ENCODE measurements at places on chromosomes 6 and 20.

DNA sequence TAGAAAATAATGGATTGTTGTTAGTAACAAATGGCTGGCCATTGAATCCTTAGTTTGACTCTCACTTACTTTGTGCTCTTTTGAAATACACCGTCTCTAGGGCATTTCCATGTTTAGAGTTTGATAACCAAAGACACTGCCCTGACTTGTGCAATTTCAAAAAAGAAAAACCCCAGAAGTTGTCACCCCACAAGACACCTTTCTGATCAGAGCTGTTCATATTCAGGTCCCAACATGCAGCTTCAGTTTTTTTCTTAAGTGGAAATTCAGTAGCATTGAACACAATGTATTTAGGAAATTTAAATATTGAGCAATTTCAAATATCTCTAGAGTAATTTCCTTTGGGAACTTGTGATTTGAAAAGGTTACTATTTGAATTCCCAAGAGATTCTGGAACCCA lies 19.4 kb downstream of the CRYBG1 start:
- DNase-seq, result no peak

- no peak for DNase-seq
These were observed 21.5 kb upstream of the NTSR1 start for GRCh38 chr20:62686869-62687830.

DNA sequence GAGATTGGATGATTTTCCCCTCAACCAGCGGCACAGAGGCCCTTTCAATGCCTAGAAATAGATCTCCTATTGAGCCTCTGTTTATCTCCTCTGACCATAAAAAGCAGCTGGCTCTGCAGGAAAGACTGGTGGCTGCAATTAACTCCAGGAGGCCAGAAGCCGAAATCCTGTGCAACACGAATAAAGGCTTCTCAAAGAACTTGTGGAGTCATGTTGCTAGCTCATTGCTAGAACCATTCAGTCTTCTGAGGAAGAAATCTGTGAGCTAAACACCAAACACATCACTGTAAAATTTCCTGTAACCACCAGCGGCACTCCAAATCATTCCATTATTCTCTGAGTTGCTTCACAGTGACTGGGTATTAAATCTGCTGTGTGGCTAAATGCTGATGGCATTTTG lies 49.1 kb upstream of the TPD52L1 start:
- peak; percentile 30 for DNase-seq

DNA sequence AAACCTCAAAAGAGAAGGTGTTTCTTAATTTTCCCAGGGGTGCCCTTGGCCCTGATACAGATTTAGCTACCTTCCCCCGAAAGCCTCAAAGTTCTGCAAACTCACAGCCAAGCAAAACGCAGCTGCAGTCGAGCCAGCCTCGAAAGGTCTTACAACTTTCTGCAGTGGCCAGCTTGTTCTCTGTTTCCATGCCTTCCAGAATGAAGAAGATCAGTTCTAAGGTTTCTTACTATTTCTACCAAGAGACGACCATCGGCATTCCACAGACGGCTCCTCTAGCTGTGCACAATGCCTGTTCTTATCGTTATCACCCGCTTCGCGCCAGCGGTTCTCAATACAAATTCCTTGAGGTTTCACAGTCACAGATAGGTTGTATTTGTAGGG lies 28.5 kb upstream of the CCR6 start:
- no peak for DNase-seq

DNA sequence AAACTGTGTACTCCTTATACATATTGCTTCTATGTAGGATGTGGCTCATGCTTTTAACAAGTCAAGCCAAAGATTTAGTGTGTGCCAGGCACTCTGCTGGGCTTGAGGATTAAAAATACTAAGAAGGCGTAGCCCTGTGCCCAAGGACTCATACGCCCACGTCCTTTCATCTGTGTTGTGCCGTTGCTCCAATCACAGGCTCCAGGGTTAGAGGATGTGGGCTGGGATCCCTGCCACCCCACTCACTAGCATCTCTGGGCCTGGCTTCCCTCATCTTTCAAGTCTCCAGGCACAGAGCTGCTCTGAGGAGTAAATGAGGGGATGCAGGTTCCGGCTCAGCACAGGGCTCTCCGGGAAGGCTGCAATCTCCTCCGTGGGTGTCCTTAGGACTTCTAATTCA lies 214.2 kb downstream of the SYNDIG1 start:
- DNase-seq, result no peak

DNA sequence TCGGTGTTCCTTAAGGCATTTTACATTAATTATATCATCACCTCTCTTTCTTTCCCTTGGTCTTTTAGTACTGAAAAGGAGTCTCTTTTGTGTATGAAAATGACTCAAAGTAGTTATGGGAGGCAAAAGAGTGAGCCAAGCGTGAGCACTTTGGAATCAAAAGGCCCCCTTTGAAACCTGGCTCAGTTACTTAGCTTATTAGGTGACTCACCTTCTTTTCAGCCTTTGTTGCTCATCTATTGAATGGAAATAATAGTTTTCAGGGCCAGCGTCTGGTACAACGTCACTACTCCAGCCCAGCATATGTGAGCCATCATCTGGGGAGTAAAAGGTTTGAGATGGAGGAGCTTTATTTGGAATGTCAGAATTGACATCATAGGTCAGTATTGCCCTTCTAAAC lies 147.4 kb upstream of the SCGN start:
- no peak for DNase-seq

DNA sequence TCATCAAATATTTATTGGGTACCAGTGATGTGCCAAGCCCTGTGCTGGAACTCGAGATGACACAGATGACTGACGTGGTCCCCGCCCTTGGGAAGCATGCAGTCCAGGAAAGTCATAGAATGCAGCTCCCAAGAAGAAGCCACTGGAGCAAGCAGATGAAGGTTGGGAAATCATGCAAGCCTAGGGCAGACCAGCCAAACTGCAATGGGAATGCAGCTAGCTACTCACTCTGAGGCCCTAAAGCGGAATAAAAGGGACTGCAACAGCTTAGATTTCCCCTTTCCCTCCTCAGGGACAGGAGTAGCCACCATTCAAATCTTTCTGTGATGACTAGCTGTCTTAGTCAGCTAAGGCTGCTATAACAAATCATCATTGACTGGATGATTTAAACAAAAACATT lies 152.2 kb downstream of the MAFB start:
- no peak for DNase-seq

GRCh38 chr6:18412068-18412467 lies 24.9 kb downstream of the RNF144B start:
- no peak for DNase-seq

- DNase-seq, result peak; percentile 57
These were observed 26.2 kb upstream of the GATA5 start for GRCh38 chr20:62501801-62502495.

DNA sequence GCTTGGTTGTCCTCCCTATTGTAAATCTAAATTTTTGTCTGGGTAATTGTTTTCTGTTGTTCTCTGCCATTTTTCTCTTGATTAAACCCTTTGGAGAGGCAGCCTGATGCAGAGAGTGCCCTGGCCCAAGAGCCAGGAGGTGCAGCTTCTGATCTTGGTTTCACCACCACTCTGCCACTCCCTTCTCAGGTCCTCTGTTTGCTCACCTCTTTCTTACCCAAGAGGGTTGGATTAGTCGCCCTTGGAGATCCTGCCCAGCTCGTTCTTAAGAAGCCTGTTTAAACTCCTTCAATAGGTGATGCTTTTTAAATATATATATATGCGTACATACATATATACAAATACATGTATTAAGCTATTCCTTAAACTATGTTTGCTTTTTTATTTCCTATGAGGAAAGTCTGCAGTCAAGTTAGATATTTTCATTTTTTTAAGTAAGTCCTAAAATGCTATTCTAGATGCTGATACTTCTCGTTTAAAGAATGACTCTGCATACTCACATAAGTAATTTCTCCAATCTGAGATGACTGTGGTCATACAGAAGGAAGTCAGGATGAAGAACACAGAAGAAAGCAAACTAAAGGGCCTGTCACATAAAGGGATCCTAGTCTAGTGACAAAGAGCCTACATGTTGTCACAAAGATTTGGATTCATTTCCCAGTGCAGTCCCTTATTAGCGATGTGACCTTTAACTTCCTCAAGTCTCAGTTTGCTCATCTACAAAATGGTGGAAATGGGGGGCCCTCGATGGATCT lies 19.9 kb downstream of the TPD52L1 start:
- DNase-seq, result no peak

DNA sequence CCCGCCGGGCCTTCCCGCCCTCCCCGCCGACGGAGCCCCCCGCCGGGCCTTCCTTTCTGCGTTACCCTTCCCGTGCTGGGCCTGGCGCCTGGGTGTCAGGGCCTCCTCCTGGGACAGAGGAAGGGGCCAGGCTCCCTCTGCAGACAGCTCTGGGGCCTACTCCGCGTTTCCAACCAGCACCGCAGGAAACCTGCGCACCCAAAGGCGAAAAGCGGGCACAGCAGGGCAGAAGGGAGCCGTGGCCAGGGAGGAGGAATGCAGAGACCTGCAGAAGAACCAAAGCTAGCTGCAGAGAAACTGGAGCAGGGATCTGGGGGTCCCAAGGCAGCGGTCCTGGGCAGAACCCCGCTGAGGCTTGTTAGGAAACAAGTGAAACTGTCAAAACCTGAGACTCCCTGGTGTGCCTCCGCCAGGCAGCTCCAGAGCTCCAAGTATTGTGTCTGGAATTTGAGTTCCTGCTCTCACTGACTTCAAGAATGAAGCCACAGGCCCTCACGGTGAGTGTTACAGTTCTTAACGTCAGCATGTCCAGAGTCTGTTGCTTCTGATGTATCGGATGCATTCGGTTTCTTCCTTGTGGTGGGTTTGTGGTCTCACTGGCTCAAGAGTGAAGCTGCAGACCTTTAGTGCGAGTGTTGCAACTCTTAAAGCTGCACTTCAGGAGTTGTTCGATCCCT lies 33.3 kb downstream of the IRF4 start:
- DNase-seq, result no peak

DNA sequence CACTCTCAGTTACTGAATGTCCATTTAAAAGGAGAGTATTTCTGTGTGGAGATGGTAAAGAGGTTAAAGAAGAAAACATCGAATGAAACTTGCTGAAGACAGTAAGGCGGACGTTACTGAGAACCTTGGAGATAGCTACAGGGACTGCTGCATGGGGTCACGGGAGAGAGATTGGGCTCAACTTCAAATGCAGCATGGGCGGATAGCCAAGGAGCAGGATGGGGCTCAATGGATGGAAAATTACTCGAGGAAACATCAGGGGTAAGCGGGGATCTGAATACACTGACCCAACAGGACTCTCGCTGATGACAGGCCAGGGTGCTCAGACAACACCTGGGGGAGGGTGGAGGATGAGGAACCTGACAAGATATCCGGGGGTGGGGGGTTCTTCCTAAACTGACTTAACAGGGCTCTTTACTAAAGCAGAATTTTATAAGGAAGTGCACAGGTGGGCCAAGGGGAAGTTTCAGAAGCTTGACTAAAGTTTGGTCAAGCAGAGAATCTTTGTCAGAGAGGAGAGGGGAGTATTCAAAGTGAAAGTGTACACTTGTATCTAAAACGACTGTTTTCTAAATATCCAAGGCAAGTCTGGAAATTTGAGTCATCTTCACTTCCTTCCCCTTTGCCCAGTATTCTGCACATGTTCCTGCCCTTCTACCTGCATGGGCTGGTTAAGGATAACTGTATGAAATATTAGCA lies 22.8 kb downstream of the ECT2L start:
- no peak for DNase-seq

DNA sequence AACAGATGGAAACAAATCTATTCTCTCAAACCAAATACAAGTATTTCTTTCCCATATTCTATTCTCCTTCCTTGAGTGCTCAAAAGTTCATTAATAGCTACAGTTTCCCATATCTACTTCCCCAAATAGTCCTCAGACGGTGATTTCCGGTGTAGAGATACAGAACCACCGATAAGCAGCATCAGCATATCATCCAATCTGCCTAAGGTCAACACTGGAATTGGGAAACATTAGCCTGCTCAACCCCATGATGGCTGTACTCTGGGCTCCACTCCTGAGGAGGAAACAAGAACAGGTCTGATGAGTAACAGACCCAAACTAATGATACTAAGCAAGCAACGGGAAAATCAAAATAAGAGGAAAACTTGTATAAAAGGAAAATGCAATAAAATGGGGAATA lies 115.6 kb downstream of the EPB41L2 start:
- DNase-seq, result no peak

All from H4 (cell line).